Stromal cell of bone marrow (primary cell): ENCODE measurements at places on chromosomes 6 and 20.

- no peak for DNase-seq
Measured at GRCh38 chr6:170445971-170446370, 107.1 kb downstream of the PSMB1 start.

DNA sequence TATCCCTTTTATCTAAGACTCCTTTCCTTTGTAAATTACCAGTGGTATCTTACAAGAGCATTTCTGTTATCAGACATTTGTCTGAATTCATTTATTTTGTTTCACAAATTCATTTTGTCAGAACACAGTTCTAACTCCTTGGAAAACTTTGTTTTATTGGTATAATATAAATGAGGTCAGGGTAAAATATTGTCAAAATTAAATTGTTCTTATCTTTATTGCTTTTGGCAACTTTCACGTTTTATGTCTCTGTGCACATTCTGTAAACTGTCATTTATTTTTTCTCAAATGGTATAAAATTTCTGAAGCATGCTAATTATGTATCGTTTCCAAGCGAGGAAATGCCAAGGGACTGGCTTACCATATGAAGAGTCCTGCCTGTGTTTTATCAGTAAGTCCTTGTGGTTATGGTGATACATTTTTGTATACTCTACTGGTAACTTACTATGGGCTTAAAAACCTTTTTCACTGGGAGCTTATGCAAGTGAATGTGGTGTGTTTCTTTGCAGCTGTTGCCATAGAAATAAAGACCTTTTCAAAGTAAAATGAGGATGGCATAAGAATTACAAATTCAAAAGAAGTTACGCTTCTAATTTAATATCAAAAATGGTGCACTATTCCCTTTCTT lies 214.2 kb downstream of the COL19A1 start:
- DNase-seq = no peak

GRCh38 chr6:25057111-25057905 lies 121.5 kb upstream of the RIPOR2 start:
- DNase-seq = no peak

DNA sequence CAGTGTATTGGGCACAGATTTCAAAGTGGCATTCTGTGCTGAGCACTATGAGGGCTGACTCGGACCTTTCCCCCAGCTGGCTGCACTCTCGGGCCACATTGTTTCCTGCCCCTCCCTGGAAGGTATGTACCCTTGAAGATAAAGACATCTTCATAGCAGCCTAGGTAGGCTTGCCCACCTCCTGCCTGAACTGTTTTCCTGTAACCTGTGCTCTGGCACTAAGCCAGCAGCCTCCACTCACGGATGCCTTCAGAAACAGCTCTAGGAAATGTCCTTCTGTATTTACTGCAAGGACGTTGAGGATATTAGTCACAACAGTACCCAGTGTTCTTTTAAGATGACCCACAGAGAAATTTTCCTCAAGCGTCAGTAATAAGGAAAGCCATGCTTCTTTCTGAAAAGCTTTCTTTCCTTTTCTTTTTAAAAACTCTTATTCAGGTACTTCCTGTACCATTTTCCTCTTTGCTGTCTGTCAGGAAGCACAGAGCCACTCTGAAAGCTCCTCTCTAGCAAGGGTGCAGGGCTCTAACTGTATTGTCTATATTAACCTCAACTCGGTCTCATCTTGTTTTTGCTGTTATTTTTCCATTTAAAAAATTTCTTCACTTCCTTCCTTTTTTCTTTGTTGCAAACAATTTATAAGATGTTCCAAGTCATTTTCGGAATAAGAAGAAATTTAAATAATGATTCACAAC lies 43.5 kb downstream of the TTI1 start:
- no peak for DNase-seq

DNA sequence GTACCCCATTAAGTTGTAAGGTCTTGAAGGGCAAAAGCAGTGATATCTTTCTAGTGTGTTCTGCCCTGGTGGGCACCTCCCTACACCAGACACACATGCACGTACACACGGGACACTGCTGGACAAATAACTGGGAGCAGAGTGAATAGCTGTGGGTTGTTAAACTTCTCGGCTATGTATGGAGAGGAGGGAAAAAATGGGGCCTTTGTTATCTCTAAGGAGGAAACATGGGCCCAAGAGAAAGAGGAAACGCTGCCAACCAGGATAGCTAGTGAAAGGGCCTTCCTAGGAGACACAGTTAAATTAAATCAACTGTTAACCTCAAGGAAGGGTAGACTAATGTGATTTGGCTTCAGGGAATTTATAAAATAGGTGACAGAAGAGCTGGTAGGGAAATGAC lies 169.7 kb downstream of the MYLK4 start:
- no peak for DNase-seq

GRCh38 chr6:31899882-31900722 lies 1.8 kb downstream of the ZBTB12 start:
- DNase-seq = no peak

- peak; percentile 68 for DNase-seq
Measured at GRCh38 chr20:33933469-33933909, 60.2 kb upstream of the RALY start.

- DNase-seq = no peak
Measured at GRCh38 chr6:27838945-27839625, 73.1 kb downstream of the OR2B2 start.

DNA sequence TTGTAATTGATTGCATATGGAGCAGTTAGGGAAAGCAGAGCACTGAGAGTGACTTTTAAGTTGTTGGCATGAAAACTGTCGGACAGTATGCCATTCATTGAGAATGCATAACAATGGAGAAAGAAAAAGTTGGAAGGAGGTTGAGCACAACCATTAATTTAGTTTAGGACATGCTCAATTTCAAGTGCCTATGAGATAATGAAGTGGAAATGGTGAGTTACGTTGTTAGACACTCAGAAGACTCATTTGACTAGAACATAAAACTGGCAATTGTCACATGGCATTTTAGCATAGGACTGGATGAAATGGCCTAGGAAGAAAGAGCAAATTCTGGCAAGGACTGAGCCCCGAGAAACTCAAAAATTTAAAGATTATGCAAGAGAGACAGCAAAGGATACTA lies 22.0 kb downstream of the ZNF318 start:
- DNase-seq = no peak

GRCh38 chr20:12605751-12606150 lies 403.0 kb upstream of the SPTLC3 start:
- no peak for DNase-seq

DNA sequence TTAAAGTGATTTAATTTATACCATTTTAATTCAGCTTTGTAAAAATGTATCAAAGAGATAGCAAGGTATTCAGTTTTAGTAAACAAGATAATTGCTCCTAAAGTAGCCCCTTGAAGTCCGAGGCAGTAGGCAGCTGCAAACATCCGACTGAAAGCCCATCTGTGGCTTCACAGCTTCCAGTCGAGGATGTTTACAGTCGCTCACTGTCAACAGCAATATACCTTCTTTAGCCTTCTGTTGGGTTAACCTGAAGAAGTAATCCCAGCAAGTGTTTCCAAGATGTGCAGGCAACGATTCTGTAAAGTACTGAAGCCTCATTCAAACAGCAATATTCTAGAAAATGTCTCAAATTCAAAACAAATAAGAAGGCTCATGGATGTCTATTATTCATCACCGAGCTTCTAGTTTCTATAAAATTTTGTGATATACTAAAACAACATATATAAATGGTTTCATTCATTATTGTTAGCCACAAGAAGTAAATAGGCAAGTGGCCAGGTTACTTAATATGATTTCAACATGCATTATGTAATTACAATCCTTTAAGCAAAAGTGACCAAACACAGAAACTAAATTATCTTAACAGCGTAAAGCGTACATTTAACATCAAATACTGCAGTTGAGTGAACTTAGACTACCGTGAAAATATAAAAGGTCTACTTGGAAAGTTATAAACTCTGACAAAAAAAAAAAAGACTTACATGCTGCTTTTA lies 115.0 kb downstream of the OGFRL1 start:
- DNase-seq = no peak

- DNase-seq = no peak
Measured at GRCh38 chr6:130020073-130020906, 1.9 kb downstream of the L3MBTL3 start.

DNA sequence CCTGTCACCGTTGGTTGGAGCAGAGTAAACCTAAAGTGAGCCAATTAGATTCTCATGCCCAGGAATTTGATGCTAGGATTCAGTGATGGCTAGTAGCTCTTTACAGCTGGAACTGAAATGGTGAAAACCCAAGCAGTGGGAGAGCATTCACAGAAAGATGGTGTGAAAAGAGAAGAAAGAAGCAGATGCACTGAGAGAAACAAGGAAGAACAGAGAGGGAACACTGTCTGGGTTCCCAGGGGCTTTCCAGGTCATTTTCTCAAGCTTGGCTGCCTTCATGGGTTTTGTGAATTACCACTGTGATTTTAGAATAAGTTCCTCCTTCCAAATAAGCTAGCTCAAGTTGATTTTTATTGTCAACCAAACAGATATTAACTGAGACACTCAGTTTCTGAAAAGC lies 104.1 kb upstream of the AKIRIN2 start:
- DNase-seq = no peak

- peak; percentile 49 for DNase-seq
Measured at GRCh38 chr6:142946924-142947713, 2.1 kb upstream of the HIVEP2 start.

DNA sequence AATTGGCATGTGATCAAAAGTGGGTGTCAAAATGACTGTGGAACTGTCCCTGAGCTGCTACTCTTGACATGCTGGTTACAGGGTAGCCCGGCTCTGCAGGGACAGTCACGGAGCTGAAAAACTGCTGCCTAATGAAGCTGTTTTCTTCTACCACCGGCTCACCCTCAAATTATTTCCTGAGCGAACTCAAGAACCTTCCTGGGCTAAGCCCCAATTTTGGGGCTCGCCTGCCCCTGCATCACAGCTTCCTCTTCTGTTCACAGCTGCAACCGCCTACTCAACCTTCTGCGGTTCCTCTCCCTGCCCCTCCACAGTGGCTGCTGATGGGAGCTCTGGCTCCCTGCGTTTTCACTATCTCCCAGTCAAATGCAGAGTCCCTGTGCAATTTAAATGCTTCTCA lies 110.8 kb upstream of the MLN start:
- DNase-seq = no peak

DNA sequence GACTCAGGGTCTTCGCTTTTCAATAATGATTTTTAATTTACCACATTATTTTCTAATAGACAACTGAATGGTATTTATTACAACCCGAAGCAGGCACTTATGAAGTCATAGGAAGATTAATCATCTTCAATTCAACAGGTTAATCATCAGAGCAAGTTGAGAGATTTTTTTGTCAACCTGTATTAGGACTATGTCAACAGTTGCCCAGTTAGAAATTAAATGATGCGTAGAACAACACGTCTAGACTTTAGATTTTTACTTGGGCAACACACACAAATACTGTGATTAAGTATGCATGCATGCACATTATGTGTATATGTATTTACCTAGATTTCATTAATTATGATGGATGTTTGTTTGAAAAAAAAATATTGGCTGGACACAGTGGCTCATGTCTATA lies 4.3 kb downstream of the ILRUN start:
- DNase-seq = no peak

DNA sequence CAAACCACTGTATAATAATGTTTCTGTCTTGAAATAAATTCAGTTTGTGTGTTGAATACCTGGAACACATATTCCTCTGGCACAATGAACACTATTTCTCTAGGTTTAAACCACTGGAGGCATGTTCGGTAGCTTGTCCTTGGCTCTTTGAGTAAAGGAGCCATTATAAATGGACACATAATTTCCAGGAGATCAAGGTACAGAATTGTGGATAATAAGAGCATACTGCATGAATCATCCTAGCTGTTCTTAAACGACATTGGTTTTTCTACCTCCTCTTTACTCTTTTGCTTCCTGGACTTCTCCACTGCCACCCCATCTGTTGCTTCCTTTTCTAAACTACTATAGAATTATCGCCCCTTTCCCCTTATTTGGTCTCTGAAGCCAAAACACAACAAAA lies 1.2 kb downstream of the CENPW start:
- DNase-seq = no peak

DNA sequence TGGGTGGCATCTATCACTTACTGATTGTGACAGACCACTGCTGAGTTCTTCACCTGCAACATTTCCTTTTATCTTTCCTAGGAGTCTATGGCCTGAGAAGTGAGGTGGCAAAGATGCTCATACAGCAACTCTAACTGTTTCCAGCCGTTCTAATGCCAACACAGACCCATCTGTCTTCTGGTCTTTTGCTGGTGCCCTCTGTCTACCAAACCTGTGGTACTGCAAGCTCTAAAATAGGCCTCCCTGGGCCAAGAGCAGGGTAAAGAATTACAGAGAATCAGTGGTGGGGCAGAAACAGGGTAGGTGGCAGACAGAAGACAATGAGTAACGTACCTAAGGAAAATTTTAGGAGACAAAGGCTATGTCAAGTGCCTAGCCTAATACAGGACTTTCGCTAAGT lies 611.0 kb upstream of the FLRT3 start:
- no peak for DNase-seq

DNA sequence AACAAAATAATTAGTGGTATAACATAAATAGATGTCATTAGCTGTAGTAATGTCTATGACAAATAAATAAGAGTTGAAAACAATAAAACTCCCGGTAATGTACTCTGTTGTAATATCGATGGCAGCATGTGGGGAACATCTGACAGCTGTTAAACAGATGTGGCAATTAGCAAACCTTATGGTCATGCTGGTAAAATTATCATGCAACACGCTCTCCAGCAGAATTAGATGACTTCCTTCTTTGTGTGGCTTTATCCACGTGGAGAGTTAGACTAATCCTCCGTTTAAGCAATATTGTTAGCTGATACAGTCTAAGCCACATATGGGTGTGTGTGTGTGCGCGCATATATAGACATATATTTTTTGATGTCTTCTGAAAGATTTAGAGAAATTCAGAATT lies 77.7 kb upstream of the ZFP64 start:
- no peak for DNase-seq

GRCh38 chr6:49551078-49551865 lies 804 bp downstream of the C6orf141 start:
- no peak for DNase-seq

- DNase-seq = no peak
Measured at GRCh38 chr20:12179692-12180091, 262.0 kb downstream of the BTBD3 start.

DNA sequence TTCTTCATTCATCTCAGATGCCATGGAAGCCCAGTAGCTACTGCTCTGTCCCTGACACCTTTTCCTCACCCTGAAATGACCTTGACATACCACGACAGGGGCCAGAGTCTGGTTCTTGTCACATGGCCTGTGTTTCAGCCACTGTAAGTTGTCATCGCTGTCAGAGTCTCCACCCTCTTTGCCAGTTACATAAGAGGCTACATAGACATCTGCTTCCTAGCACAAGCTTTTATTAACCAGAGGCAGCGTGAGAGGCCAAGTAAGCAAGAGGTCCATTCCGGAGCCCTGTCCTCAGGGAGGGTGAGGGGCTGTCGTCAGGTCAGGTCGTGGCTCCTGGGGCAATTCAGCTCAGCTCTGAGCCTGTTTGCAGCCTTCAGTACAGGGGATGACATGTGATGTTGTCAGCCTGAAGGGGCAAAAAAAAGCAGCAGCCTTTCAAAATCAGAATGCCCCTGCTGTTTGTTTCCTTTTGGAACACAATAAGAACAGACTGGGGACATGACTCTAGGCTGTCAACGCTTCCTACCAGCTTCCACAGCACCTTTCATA lies 146.3 kb downstream of the MTFR2 start:
- no peak for DNase-seq

GRCh38 chr6:16183187-16183664 lies 54.3 kb downstream of the MYLIP start:
- DNase-seq = peak; percentile 52
